Kidney tubule cell (primary cell): ENCODE measurements at places on chromosomes 7 and 10.

- DNase-seq = peak; percentile 78
Measured at GRCh38 chr7:95476904-95477594, 8.7 kb upstream of the ASB4 start.

DNA sequence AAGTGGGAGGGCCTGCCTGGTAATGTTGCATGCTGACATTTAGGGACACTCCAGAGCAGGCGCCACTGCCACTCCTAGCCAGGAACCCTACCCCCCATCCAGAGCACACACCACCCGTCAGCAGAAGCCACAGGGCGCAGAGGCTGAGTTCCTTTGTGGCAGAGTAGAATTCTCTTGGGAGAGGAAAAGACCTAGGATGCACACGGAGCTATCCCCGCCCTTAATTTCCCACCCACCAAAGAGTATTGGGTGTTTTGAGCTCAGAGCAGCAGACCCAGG, 702 bp upstream of the INSYN2A start:
- no peak for DNase-seq

DNA sequence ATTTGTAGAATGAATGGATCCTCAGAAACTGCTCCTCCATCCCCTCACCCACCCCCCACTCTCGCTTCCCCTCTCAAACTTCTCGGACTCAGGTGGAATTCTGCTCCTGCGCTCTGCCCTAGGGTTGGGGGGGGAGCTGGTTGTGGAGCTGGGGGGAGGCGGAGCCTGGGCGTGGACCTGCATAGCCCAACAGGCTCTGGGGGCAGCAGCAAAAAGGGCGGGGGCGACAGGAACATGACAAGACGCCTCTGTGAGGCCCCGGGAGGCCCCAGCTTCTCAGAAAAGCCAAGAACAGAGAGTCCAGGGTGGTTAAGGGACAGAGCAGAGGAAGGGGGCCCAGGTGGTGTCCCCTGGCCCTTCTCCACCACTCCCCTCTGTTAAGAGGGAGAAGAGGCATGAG, 3.5 kb downstream of the TSC22D4 start:
- DNase-seq = no peak

DNA sequence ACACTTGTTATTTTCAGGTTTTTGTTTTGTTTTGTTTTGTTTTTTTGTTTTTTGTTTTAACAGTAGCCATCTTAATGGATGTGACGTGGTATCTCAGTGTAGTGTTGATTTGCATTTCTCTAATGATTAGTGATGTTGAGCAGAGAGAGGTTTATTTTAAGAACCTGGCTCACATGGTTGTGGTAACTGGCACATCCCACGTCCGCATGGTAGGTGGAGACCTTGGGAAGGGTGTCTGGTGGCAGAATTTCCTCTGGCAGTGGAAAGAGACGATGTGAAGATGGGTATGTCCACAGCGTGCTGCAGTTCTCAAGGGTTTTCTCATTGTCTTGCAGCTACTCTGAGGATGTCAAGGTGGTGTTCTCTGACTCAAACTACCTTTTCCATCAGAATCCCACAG, 252.2 kb downstream of the GALNT17 start:
- no peak for DNase-seq

- DNase-seq = peak; percentile 28
Measured at GRCh38 chr10:133359554-133359971, 1.7 kb upstream of the FUOM start.

- no peak for DNase-seq
Measured at GRCh38 chr10:24756283-24756682, 32.6 kb upstream of the ARHGAP21 start.

GRCh38 chr7:19871102-19871501, 97.7 kb upstream of the TMEM196 start:
- DNase-seq = no peak

DNA sequence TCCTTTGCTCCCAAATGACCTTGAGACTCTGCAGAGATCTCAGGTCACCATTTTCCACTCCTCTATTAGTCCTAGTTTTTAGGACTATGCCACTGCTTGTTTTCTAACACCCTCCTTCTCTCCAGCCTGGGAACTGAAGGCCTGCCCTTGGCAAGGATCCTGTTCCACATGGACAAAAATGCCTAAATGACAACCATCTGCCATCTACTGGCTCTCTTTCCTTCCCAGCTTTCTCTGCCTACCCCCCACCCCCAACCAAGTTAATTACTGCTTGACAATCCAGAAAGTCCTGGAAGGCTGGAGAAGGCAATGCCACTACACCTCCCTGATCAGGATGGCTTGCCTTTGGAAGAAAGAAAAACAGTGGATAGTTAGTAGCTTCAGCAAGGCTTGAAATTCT, 44.8 kb upstream of the SP8 start:
- no peak for DNase-seq

GRCh38 chr10:79376751-79377556, 29.7 kb downstream of the PPIF start:
- no peak for DNase-seq

GRCh38 chr10:35822316-35822715, 180.2 kb upstream of the FZD8 start:
- DNase-seq = peak; percentile 88

GRCh38 chr7:50185208-50185607, 92.2 kb upstream of the ZPBP start:
- no peak for DNase-seq

- DNase-seq = no peak
Measured at GRCh38 chr10:65894961-65895360, 1030.9 kb upstream of the LRRTM3 start.
